ENCODE measurements at places on chromosomes 2 and 18.

DNA sequence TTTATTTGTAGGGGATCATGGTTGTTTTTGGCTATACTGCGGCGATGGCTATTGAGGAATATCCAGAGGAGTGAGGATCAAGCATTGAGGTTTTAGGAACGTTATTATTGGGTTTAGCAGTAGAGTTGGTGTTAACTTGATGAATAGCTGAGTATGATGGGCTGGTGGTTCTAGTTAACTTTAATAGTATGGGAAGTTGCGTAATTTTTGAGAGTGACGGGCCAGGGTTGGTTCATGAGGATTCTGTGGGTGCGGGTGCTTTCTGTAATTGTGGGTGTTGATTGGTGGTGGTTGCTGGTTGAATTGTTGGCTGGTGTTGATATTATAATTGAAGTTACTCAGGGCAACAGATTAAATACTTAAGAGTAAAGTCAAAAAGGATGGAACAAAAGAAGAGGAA, 6.0 kb upstream of the RAB6D start:
- DNase-seq = no peak

DNA sequence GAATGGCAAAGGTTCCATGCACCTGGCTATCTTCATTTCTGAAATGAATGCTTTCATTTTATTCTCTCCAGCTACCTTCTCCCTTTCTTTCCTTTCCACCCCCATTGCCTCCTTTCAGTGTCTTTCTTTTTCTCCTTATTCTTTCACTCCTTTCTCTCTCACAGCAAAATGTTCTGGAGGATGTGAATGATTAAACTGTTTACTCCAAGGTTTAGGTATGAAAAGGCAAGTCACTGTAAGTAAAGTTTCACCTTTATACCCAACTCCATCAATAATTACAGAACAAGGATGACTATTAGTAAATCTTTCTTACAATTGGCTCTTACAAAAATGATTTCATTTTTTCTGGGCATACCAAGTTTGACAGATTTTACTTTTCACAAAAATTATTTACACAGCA, 4.3 kb downstream of the PAX8 start:
- DNase-seq = no peak

GRCh38 chr2:214315324-214315723, 95.5 kb upstream of the VWC2L start:
- DNase-seq = no peak

GRCh38 chr2:231513746-231514224, 16.5 kb downstream of the NMUR1 start:
- DNase-seq = no peak

DNA sequence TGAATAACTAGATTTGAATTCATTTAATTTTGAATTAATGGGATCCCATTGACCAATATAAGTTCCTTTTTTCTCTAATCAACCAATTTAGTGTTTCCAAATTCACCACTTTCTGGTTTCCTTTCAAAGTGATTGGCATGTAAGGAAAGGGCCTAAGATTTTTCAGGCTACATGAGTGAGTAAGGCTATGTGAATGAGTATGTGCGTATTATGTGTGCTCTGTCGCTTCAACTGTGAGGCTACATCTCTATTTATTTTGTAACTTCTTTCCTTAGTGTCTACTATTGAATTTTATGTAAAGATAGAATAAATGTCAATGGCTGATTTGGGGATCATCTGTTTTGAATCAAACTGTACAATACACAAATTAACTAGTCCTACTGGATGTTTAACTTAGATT, 110.6 kb downstream of the ABCA12 start:
- no peak for DNase-seq

DNA sequence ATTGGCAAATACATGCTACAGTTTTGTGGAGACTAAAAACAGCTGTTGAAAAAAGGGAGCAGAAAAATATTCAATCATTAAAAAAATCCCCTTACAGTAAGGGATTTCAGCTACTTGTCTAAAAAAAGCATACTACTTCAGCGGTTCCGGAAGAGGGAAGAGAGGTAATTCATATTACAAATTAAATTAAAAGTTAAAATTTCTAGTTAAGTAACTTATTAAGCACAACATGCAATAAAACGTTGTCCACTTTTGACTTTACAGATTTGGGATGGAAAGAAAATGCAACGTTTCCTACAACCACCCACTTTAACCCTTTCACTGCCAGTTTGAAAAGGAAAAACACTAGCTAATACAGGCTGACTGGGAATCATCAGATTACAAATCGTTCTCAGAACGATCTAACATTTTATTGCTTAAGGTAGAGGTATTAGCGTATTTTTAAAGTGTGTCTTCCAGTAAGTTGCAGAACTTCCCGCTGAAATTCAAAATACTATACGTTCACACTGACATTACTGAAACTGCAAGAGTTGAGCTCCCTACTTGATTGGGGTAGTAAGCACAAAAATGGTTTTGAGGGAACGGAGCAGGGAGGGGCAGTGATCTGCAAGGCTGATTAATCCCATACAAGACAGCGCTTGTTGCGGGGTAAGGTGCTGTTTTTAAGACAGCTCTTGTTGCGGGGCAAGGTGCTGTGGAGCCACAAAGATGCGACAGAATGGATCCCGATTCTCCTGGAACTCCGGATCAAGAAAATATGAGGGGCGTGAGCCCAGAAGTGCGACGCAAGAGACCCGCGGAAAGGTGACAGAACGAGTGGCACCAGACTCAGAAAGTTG, 743 bp downstream of the HADHA start:
- DNase-seq = no peak

- DNase-seq = peak; percentile 61
Measured at GRCh38 chr2:49770919-49771318, 616.6 kb upstream of the FSHR start.

DNA sequence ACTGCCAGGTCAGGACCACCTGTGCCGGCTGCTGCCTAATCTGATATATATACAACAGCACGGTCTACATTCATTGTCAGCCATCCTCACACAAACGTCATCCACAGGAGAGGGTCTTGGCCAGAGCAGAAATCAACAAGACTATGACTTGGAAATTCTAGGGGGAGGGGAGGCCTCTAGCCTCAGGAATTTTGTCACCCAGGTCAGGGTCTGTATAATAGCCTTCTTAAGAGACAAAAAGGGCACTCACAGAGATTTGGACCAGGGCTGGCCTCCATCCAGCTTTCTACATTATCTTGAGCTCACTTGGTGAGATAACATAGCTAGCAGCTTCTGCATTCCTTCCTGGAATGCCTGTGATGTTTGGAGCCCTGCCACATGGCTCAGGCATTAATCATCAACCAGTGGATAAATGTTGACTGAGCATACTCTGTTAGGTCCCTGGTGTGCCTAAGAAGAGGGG, 50.4 kb upstream of the CTIF start:
- DNase-seq = no peak

DNA sequence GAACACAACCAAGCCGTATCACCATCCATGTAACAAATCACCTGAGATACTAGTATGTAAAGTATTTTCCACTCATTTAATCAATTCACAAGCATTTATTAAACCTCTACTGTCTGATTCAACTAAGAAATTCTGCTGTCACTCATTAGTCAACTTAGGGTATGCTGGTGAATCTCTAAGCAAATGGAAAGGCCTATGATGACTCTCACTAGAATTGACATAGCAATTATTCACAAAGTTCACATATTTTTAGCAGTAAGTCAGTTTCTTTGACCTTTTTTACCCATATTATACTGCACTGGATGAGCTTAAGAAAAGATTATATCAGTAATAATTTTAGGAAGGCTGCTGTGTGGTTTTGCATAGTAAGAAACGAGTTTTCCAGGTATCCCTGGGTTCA, 130.1 kb downstream of the SLC8A1 start:
- DNase-seq = no peak

DNA sequence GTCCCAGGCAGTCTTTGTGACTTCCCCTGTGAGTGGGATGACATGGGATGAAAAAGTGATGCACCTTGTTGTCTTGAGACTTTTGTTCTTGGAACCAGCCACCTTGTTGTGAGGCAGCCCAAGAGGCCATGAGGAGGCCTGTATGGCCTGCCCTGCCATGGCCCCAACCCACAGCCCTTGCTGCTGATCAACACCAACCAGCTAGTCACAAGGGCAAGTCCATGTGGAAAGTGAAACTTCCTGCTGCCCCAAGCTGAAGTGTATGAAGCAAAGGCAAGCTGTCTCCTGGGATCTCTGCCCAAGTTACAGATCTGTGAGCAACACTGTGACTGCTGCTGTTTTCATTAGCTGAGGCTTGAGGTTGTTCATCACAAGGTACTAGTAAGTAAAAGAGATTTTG, 21.6 kb downstream of the TMEM18 start:
- no peak for DNase-seq

DNA sequence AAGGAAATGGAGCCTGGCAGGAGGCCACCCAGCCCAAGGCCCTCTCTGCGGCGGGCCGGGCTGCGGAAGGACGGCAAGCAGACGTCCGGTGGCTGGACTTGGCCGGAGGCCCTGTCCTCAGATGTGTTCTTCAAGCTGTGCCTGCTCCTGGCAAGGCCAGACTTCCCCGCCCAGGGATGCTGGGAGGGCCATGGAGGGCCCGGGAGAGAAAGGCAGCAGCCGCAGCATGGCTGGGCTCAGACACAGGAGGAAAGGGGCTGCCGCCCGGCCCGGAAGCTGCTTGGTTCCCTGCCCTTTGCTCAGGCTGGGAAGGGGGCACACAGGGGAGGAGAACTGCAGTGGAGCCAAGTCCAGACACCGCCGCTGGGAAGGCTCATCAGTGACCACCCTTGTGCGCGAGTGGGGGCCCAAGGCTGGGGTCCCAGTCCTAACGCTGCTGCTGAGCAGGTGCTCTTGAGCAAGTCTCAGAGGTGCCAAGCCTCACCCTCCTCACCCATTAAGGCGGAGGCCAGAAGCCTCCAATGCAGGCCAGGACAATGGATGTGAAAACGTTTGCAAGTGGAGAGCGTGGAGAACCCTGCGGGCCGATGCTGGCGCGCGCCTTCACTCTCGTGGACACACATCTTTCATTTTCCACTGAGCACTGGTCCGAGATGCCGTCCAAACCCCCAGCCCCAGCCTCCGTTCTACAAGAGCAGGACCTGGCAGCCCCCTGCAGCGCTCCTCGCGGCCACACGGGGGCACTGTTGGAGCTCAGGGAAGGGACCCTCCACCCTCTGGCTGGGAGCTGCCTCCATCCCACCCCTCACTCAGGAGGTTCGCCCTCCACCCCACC, 7.9 kb downstream of the CROCC2 start:
- DNase-seq = peak; percentile 95

- no peak for DNase-seq
Measured at GRCh38 chr2:239960929-239961661, 64.0 kb downstream of the NDUFA10 start.

- DNase-seq = no peak
Measured at GRCh38 chr18:48608581-48608980, 69.8 kb downstream of the CTIF start.

DNA sequence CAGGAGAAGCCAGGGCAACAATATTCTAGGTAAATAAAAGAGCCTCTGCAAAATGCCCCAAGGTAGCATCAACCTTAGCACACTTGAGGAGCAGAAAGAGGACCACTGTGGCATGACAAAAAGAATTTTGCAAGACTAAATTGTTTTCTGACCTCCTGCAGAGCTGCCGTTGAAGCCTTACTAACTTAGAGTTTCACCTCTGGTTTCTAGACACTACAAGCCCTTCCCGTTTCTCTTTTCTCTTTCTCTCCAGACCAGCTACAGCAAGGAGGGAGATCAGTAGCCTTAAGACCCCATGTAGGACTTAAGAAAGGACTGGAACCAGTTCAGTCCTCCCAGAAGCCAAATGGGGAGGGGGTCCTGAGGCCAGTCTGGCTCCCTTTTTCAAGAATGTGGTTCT, 73.3 kb upstream of the SP3 start:
- DNase-seq = no peak

DNA sequence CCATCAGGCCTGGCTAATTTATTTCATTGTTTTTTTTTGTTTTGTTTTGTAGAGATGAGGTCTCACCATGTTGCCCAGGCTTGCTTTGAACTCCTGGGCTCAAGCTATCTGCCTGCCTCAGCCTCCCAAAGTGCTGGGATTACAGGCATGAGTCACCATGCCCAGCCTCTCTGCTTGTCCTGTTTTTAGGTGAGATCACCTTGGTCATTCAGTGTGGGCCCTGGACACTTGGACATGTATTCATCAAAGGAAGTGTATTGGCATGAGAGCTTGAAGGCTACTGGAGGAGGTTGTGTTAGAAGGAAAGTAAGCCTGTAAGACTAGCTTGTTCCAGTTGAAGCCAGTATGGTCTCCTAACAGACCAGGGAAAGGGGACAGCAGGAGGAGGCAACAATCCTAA, 229.2 kb upstream of the RGPD4 start:
- DNase-seq = no peak

DNA sequence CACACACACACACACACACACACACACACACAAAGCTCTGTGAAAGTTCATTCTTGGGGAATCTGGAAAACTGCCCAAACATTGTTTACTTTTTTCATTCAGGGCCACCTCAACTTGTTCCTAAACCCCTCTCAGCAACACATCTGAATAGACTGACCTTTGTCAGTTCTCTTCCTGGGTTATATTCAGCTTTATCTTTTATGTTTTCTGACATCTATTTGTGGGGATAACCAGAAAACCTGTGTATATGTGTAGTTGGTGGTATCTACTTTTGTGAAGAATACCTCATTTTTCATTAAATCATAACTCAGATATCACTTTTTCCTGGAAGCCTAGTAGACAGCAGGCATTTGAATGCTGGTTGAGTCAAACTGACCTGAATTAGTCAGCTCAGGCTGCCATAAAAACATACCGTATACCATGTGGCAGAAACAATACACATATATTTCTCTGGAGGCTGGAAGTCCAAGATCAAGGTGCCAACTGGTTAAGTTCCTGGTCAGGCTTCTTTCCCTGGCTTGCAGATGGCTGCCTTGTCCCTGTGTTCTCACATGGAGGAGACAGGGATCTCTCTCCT, 11.0 kb upstream of the RNF144A start:
- DNase-seq = no peak

GRCh38 chr2:111910609-111911277, 12.3 kb downstream of the MERTK start:
- DNase-seq = no peak

DNA sequence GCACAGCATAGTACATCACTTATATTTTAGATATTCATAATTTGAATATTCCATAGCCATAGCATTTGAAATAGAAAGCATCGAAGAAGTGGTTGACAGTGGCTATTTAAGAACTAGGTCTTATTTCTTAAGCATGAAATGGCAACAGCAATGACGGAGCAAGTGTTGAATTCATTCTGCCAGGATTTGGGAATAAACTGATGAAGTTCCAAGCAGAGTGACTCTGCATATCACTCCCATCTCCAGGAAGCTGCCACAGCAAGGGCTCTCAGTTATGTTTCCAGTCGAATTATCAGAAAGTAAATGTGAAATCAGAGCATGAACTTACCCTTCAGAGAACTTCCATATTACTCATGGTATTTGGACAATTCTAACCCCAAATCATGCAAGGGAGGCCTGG, 208.1 kb downstream of the IKZF2 start:
- no peak for DNase-seq

GRCh38 chr2:17800219-17800618, 16.0 kb upstream of the MSGN1 start:
- no peak for DNase-seq

DNA sequence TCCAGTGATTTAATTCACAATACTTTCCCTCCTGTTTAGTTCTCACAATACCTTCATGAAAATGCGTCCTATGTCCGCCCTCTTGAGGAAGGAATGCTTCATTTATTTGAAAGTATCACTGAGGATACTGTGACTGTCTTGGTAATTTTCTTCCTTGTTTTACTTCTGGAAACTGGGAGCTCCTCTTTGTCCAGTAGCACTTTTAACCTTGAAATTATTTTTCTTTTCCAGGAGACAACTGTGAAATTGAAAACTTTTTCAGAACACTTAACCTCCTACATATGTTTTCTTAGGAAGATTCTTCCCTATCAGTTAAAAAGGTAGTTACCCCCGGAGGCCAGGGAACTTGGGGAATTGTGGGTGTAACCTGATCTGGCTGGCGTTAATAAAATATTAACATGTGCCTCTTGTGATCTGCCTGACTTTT, 58.9 kb upstream of the STON1 start:
- DNase-seq = peak; percentile 31
